ENCODE measurements at places on chromosomes 7 and 10.

DNA sequence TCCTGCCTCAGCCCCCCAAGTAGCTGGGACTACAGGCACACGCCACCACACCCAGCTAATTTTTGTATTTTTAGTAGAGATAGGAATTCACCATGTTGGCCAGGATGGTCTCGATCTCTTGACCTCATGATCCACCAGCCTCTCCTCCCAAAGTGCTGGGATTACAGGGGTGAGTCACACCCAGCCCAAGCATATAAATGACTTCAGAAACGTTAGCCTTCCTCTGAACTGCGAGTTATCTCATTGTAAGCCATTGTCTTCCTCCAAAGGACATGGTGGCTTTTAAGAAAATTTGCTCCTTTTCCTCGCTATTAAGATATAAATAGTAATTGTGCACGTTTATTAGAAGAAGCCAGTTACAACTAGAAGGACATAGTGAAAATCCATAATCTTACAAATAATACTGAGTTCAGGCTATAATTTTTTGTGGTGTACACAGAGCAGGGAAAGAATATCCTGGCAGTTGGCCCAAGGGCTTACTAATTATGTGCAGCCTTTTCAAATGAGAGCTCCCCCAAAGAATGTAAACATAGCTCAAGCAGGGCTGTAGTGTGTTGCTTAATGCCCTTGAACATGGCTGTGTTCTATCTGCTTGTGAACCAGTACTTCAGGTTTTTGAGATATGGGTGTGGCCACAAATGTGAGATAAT is 495.8 kb downstream of the PARD3 start:
- DNase-seq: no peak
- no peak overlapping the region for H3K4me3 ChIP-seq
- H3K27ac ChIP-seq: no peak overlapping the region
- peaks cover 9% of the 10 kb centered on the region for H3K36me3 ChIP-seq

DNA sequence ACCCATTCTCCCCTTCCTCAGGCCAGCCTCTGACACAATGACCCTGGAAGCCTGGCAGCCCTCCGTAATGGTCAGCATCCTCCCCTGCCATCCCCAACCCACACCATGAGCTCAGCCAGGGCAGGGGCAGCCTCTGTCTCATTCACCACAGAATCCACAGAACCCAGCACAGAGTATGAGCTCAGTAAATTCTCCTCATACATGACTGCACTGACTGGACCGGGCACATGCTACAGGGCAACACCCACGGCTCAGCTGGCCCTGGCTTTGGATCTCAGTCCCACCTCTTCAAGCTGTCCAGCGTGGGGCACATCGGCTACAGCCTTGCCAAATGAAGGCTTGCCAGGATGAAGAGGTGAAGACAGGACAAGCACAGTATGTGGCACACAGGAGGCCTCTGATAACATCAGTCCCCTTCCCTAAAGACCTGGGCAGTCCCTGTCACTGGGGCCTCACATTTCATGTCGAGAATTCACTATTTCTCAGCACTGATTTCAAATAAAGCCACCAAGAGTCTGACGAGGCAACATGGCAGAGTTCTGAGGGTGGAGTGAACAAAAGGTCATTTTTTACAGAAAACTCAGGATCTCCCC is 7.9 kb downstream of the GPRIN2 start:
- no peak overlapping the region for H3K4me3 ChIP-seq
- H3K27ac ChIP-seq: no peak overlapping the region

DNA sequence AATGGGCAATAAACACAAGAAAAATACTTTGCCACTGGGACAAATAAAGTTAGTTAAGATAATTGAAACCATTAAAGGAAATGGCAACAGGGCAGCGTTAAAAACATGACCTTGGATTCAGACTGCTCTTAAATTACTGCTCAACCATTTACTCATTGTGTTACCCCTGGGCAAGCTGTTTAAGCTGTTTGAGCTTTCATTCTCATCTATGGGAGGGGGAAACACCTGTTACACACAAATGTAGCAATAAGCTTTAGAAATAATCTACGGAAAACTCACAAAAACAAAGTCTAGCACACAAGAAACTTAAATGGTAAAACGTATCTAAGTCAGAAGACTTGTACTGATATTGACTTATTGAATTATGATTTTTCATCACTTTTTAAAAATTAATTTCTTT is 137.1 kb downstream of the KMT2E start:
- H3K27ac ChIP-seq: no peak overlapping the region
- H3K36me3 ChIP-seq: no peaks in the 10 kb centered on the region
- peaks cover 6% of the 10 kb centered on the region for H3K4me1 ChIP-seq
- no peak overlapping the region for H3K4me3 ChIP-seq
- no peak for DNase-seq

GRCh38 chr7:6271060-6271658 is 1.3 kb downstream of the CYTH3 start:
- H3K4me3 ChIP-seq: peak overlapping the region; percentile 90
- no peak overlapping the region for H3K27ac ChIP-seq
- no peaks in the 10 kb centered on the region for H3K36me3 ChIP-seq
- peaks cover 15% of the 10 kb centered on the region for H3K27me3 ChIP-seq

- no peaks in the 10 kb centered on the region for H3K4me1 ChIP-seq
- peaks cover 2% of the 10 kb centered on the region for H3K36me3 ChIP-seq
- H3K27me3 ChIP-seq: no peaks in the 10 kb centered on the region
- DNase-seq: no peak
- no peak overlapping the region for H3K4me3 ChIP-seq
Measured at GRCh38 chr10:7505196-7505595, 94.4 kb upstream of the SFMBT2 start.

DNA sequence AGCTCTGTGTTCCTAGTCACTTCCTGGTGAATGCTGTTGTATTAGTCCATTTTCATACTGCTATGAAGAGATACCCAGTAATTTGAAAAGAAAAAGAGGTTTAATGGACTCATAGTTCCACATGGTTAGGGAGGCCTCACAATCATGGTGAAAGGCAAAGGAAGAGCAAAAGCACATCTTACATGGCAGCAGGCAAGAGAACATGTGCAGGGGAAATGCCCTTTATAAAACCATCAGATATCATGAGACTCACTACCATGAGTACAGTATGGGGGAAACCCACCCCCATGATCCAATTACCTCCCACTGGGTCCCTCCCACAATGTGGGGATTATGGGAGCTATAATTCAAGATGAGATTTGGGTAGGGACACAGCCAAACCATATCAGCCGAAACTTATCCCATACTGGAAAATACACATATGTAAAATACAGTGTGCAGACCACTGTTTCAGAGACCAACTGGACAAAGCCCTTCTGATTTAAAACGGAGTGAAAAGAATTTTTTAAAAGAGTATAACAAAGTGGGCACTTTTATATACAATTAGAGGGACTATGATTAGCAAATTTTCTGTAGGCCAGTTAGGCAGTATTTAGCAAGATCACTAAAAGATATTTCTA is 8.0 kb downstream of the CYREN start:
- H3K36me3 ChIP-seq: peaks cover 65% of the 10 kb centered on the region
- no peak for DNase-seq
- no peaks in the 10 kb centered on the region for H3K27me3 ChIP-seq
- no peak overlapping the region for H3K27ac ChIP-seq

DNA sequence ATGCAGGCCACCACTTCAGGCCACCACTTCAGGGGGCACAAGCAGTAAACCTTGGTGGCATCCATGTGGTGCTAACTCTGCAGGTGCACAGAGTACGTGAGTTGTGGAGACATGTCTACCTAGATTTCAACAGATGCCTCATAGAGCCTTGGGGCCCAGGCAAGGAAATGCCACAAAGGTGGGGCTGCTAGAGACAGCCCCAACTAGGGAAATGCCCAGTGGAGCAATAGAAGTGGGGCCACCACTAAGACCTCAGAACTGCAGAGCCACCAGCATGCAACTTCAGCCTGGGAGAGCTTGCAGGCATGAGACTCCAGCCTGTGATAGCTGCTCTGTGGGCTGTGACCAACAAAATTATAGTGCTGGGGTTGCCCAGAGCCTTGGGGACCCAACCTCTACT is 107.6 kb downstream of the DNAJC1 start:
- DNase-seq: no peak
- H3K4me3 ChIP-seq: no peak overlapping the region
- H3K36me3 ChIP-seq: peaks cover 32% of the 10 kb centered on the region
- no peaks in the 10 kb centered on the region for H3K4me1 ChIP-seq
- no peaks in the 10 kb centered on the region for H3K27me3 ChIP-seq

DNA sequence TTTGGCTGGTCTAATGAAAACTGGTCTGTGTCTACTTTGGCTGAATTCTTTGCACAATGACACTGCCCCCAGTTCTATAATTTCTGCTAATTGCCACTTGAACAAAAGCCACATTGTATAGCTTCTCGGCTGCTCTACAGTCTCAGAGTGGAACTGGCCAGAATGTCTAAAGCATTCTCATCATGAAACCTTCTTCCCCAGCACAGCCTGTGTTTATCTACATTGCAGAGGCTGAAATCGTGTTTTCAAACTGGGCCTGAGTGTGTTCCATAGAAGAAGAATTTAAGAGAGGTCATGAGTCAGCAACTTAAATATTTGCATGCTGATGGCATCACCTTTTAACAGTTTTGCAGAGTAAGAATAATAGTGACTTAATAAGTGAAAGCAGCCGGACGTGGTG is 177.2 kb downstream of the BUB3 start:
- H3K27ac ChIP-seq: no peak overlapping the region
- peak overlapping the region; percentile 1 for H3K4me3 ChIP-seq
- DNase-seq: no peak
- H3K4me1 ChIP-seq: peaks cover 21% of the 10 kb centered on the region
- H3K27me3 ChIP-seq: no peaks in the 10 kb centered on the region

DNA sequence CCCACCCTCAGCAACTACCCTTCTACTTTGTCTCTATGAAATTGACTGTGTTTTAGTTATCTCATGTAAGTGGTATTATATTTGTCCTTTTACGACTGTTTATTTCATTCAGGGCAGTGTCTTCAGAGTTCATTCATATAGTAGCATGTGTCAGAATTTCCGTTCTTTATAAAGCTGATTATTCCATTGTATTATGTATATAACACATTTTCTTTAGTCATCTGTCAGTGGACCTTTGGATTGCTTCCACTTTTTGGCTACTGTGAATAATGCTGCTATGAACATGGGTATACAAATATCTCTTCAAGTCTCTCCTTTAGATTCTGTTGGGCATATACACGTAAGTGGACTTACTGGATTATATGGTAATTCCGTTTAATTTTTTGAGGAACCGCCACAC is 14.5 kb downstream of the SLF2 start:
- no peaks in the 10 kb centered on the region for H3K27me3 ChIP-seq
- no peaks in the 10 kb centered on the region for H3K4me1 ChIP-seq
- peaks cover 8% of the 10 kb centered on the region for H3K36me3 ChIP-seq
- H3K4me3 ChIP-seq: no peak overlapping the region
- DNase-seq: no peak
- H3K27ac ChIP-seq: no peak overlapping the region

All from neural crest cell (in vitro differentiated cells).